ENCODE measurements at places on chromosomes 5 and 9. TPM values are rescaled to one million over a fixed set of nuclear protein-coding genes. Genes with fewer than 3 reads are reported as not detected.

Gene SLC36A2
- polyA plus RNA-seq = not detected

Gene CCL27
- 1.3 TPM for polyA plus RNA-seq

Gene NFIB
- 5.7 TPM for polyA plus RNA-seq

Gene ARL14EPL
- not detected for polyA plus RNA-seq

Gene PCA3
- 0.39 TPM for polyA plus RNA-seq

Gene SLCO4C1
- not detected for polyA plus RNA-seq

Gene ANGPTL2
- 6.7 TPM for polyA plus RNA-seq

Gene CXCL14
- polyA plus RNA-seq = 1.9 TPM

Gene LURAP1L
- 0.61 TPM for polyA plus RNA-seq

Gene GLRA1
- polyA plus RNA-seq = not detected

Gene RNF183
- polyA plus RNA-seq = 0.49 TPM

Gene PLPPR1
- 1.2 TPM for polyA plus RNA-seq

Data from cardiac muscle cell (in vitro differentiated cells and primary cell).